Activated naive CD4-positive, alpha-beta T cell treated with anti-CD3 and anti-CD28 coated beads for 36 hours (primary cell): ENCODE measurements at places on chromosomes 1 and 21.

DNA sequence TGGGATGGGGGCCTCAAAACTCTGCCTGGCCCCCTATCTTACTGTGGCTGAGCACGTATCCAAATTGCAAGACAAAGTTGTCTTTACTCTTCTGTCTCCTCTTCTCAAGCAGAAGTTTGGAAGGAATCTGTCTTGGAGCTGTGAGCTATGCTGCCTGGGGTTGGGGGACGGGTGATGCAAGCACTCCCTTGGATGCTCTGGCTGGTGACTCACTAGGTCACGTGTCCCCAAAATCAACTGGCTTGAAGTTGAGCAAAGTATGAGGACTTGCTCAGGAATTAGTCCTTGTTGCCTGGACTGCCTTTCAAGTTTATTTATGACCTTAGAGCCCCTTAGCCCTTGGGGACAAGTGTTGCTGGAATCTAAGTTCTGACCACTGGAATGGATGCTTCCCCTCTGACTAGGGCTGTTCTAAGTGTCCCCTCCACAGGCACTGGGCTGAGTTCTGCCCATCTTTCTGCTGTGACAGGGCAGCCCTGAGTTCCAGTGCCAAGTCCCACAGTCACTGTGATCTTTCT is 269.5 kb downstream of the HHAT start:
- peaks cover 1% of the 10 kb centered on the region for H3K36me3 ChIP-seq
- no peak overlapping the region for H3K27ac ChIP-seq
- H3K4me3 ChIP-seq = no peak overlapping the region
- H3K4me1 ChIP-seq = no peaks in the 10 kb centered on the region
- H3K27me3 ChIP-seq = no peaks in the 10 kb centered on the region

DNA sequence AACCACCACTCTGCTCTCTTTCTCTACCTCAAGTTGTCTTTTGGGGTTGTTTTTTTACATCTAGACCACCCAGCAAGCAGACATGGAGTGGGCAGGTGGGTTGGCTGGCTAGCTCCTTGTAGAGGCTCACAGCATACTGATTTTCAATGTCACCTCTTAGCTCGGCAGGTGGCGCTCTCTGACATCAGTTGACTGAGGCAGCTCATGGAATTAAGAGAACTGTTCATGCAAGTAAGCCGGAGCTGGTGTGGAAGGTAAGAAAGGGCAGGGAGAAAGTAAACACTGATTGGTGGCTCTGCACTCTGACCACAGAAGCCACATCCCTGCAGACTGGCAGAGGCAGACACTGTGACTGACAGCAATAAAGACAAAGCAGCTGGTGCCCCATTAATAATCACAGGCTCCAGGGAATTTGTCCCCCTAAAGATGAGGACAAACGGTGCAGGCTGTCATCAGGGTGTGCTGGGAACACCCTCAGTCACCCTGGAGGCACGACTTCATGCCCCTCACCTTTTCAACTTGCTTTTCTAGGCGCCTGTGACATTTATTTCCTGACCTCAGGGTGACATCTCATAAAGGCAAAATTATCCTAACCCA is 226.8 kb downstream of the LMX1A start:
- no peaks in the 10 kb centered on the region for H3K36me3 ChIP-seq
- peaks cover 10% of the 10 kb centered on the region for H3K27me3 ChIP-seq
- H3K27ac ChIP-seq = no peak overlapping the region
- H3K4me3 ChIP-seq = no peak overlapping the region
- DNase-seq = peak; percentile 61
- no peaks in the 10 kb centered on the region for H3K4me1 ChIP-seq

- H3K27me3 ChIP-seq = peaks cover 14% of the 10 kb centered on the region
- no peak for DNase-seq
- no peak overlapping the region for H3K4me3 ChIP-seq
- no peak overlapping the region for H3K27ac ChIP-seq
Measured at GRCh38 chr1:245577191-245578157, 422.7 kb downstream of the KIF26B start.

GRCh38 chr1:238404921-238405320 is 514.2 kb upstream of the ZP4 start:
- no peak overlapping the region for H3K4me3 ChIP-seq
- H3K27ac ChIP-seq = no peak overlapping the region
- no peaks in the 10 kb centered on the region for H3K36me3 ChIP-seq
- no peaks in the 10 kb centered on the region for H3K4me1 ChIP-seq
- no peaks in the 10 kb centered on the region for H3K27me3 ChIP-seq
- no peak for DNase-seq

DNA sequence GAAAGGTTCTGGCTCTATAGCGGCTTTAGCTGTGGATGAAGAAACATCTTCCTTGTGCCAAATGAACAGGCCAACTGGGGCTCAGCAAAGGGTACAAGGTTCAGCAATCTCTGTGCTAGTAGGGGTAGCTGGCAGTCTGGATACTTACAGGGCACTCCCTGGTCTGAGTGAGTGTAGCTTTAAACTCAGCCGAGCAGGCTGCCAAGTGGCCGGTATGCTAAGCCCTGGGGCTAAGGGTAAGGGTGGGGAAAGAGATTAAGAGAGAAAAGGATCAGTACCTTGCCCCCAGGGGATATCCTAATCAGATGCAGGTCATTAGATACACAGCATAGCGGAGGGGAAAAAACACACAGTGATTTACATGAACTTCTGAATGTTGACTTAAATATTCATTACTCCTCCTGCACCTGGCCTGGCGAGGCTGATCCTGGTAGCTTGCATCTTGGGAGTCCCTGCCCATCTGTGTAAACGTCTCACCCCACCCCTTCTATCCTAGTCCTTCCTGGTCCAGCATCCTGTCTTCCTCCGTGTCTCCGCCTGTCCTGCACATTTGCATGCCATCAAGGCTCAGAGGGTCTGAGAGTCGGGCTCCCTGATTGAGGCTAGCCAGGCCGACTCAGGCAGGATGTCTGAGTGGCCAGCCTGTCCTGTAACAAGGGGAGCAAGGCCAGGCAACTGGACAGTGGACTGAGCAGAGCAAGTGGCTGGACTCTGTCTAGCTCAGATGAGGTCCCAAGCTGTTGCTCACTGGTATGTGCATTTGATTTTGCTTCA is 39.5 kb upstream of the CNTN2 start:
- no peak overlapping the region for H3K4me3 ChIP-seq
- H3K27ac ChIP-seq = no peak overlapping the region
- no peaks in the 10 kb centered on the region for H3K27me3 ChIP-seq
- DNase-seq = no peak
- H3K4me1 ChIP-seq = no peaks in the 10 kb centered on the region

GRCh38 chr1:92587445-92587844 is 100.7 kb upstream of the GFI1 start:
- H3K4me3 ChIP-seq = peak overlapping the region; percentile 4
- H3K27ac ChIP-seq = peak overlapping the region; percentile 79
- H3K27me3 ChIP-seq = no peaks in the 10 kb centered on the region

DNA sequence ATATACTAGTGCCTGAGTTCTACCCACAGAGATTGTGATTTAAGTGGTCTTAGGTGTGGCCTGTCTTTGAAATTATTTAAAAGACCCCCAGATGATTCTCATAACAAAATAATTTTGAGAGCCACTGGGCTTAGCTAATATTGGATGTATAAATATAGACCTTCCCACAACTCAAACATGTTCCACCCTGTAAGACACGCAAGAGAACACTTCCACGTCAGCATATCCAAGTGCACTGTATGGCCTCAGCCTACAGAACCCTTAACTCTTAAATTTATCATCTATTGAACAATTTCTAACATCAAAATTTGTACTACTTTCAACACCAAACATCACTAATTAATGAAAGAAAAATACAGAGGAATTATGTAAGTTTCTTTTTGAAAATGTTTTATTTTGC is 2.5 kb downstream of the FAM177B start:
- H3K4me1 ChIP-seq = no peaks in the 10 kb centered on the region

- no peak overlapping the region for H3K27ac ChIP-seq
- H3K4me3 ChIP-seq = no peak overlapping the region
- H3K27me3 ChIP-seq = peaks cover 2% of the 10 kb centered on the region
- no peak for DNase-seq
Measured at GRCh38 chr1:18132711-18133541, 25.3 kb downstream of the IGSF21 start.

DNA sequence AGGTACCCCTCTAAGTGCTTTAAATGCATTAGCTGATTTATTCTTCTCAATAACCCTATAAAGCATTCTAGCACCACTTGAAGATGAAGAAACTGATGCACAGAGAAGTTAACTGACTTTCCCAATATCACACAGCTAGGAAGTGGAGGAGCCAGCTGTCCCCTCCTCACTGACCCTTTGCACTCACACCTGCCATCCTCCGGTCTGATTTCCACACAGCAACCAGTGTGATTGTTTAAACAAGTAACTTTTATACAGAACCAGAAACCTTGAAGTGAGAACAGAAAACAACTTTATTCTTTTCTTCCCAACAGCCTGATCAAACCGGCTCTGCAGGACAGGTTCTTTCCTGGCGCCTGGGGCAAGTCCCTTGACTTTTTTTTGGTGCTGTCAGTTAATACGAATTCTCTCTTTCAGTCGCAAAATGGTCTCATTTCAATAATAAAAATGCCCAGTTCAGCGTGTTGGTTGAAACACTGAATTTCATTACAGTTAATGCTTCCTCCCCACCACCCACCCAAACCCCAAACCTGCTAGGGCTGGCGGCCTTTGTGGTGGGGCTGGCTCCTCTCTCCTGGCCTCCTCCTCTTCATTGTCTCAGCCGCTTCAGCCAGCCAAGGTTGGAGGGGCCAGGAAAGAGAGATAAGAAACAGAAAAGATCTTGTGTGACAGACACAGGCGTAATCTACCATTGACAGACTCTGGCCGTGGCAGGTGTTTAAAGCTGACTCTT is 26.4 kb upstream of the EEIG2 start:
- H3K27ac ChIP-seq = no peak overlapping the region
- no peaks in the 10 kb centered on the region for H3K4me1 ChIP-seq
- H3K36me3 ChIP-seq = no peaks in the 10 kb centered on the region
- peaks cover 7% of the 10 kb centered on the region for H3K27me3 ChIP-seq
- H3K4me3 ChIP-seq = no peak overlapping the region
- DNase-seq = no peak

DNA sequence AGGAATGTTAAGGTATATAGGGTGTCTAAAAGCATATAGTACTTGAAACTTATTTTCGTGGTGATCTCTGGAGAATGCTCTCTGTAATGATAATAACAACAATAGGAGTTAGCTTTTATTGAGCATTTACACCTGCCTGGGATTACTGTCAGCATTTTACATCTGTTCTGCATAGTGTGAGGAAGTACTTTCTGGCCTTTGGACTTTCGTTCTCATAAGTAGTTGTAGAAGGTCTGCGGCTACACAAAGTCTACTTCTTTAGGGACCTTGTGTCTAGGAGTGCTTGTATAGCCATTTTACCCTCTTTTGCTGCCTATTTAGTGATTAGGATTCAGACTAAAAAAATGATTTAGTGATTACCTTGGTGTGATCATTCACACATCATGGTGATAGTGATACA is 103.6 kb upstream of the GPR52 start:
- no peak overlapping the region for H3K27ac ChIP-seq
- no peak for DNase-seq
- H3K4me3 ChIP-seq = no peak overlapping the region
- peaks cover 17% of the 10 kb centered on the region for H3K36me3 ChIP-seq
- H3K4me1 ChIP-seq = peaks cover 2% of the 10 kb centered on the region

DNA sequence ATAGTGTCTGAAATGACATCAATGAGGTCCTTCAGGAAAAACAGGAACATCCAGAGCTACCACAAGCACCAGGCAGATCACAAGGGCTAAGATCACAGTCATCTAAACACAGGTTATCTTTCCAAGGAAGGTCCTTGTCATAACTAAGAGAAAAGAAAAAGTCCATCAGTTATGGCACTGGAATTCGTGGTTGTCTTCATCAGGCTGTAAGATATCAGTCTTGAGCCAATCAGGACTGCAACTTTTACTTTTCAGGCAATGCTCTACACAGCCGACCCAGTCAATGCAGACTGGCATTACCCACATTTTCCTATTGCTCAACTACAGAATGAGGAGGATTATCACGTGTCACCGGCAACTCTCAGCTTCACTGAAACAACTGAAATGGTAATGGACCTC is 26.4 kb downstream of the SORT1 start:
- peaks cover 13% of the 10 kb centered on the region for H3K27me3 ChIP-seq
- H3K36me3 ChIP-seq = no peaks in the 10 kb centered on the region
- no peak overlapping the region for H3K4me3 ChIP-seq
- DNase-seq = peak; percentile 22
- H3K27ac ChIP-seq = no peak overlapping the region

DNA sequence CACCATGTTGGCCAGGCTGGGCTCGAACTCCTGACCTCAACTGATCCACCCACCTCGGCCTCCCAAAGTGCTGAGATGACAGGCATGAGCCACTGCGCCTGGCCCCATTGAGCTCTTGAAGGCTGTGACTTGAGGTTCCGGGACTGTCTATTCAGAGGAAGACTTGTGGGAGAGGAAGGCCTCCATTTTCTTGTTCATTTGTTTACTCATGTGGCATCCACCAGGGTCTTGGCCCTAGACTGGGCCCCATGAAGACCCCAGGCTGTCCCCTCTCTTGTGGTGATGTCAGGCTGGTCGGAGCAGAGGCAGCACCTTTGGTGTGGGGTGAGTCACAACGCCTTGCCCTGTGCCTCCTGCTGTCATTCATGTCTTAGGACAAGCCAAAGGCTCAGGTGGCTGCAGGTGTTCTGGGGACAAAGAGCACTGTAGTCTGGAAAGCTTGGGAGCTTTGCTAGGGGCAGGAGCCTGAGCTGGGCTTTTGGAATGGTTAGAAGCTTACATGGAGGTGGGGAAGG is 224.6 kb upstream of the C1orf174 start:
- no peak overlapping the region for H3K27ac ChIP-seq
- H3K27me3 ChIP-seq = no peaks in the 10 kb centered on the region
- no peaks in the 10 kb centered on the region for H3K4me1 ChIP-seq
- no peak for DNase-seq

- no peaks in the 10 kb centered on the region for H3K36me3 ChIP-seq
- no peak overlapping the region for H3K4me3 ChIP-seq
- H3K4me1 ChIP-seq = no peaks in the 10 kb centered on the region
- DNase-seq = no peak
- peaks cover 6% of the 10 kb centered on the region for H3K27me3 ChIP-seq
- H3K27ac ChIP-seq = no peak overlapping the region
Measured at GRCh38 chr1:245526141-245526540, 371.4 kb downstream of the KIF26B start.

DNA sequence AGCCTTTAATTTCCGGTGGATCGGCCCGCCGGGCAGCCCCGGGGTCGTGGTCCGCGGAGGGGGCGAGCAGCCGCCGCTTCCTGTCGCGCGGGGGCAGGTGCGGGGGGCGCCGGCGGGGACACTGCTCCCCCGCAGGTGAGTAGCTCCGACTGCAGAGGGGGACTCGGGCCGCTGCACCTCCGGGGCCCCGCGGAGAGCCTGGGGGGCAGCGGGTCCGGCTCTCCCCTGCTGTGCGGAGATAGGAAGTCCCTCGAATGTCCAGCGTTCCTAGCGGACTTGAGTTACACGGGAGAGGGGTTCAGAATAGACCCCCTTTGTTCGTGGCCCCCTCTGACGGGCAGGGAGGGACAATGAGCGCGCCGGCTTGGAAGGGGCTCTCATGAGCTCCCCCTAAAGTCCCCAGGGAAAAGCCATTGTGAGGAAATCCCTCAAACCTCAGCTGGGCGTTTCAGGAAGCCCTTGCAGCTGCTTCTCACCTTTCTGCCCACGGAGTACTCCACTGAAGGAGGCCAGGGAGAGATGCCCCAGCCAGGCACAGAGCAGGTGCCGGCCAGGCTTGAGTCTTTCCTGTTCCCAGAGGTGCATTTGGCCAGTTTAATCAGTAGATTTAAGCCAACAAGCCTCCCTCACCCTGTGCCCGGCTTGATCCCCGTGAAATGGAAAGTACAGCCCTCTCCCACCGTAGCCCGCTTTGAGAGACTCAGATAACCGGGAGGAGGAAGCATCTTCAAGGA is 925 bp downstream of the PDE9A start:
- DNase-seq = peak; percentile 44
- no peak overlapping the region for H3K27ac ChIP-seq
- H3K36me3 ChIP-seq = no peaks in the 10 kb centered on the region
- H3K4me3 ChIP-seq = peak overlapping the region; percentile 50

- H3K27ac ChIP-seq = no peak overlapping the region
- no peak for DNase-seq
- peaks cover 9% of the 10 kb centered on the region for H3K4me1 ChIP-seq
Measured at GRCh38 chr1:14604414-14604813, 5.9 kb downstream of the KAZN start.
